ENCODE measurements at places on chromosomes 7 and 10.

DNA sequence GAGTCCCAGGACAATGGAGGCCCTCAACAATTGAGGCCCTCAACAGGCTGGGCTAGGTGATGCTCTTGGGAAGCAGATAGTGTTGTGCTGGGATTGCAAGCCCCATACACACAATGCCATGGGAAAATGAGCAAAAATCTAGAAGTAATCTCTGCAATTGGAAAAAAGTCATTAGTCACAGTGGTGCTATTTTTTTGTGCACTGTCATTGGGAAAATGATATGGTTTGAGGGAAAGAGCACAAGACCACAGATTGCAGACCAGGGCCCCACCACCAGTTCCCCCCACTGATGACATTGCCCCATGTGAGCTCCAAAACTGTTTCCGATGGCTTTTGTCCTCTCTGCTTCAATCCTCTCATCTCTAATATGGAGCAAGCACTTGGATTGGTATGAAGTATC, 1.9 kb downstream of the KCTD7 start:
- H3K27ac ChIP-seq = no peak overlapping the region
- peaks cover 25% of the 10 kb centered on the region for H3K4me1 ChIP-seq
- H3K36me3 ChIP-seq = no peaks in the 10 kb centered on the region
- H3K4me3 ChIP-seq = no peak overlapping the region
- DNase-seq = no peak

- H3K4me3 ChIP-seq = no peak overlapping the region
- H3K27me3 ChIP-seq = no peaks in the 10 kb centered on the region
- H3K4me1 ChIP-seq = peaks cover 18% of the 10 kb centered on the region
- H3K27ac ChIP-seq = no peak overlapping the region
Measured at GRCh38 chr10:13792006-13792405, 205.2 kb downstream of the PRPF18 start.

- H3K36me3 ChIP-seq = no peaks in the 10 kb centered on the region
- H3K4me3 ChIP-seq = peak overlapping the region; percentile 1
- peaks cover 6% of the 10 kb centered on the region for H3K4me1 ChIP-seq
- no peaks in the 10 kb centered on the region for H3K27me3 ChIP-seq
Measured at GRCh38 chr7:7772397-7772821, 54.0 kb upstream of the RPA3 start.

GRCh38 chr7:142362349-142362748, 104.5 kb upstream of the PRSS58 start:
- H3K27me3 ChIP-seq = no peaks in the 10 kb centered on the region
- no peak overlapping the region for H3K4me3 ChIP-seq
- no peaks in the 10 kb centered on the region for H3K36me3 ChIP-seq
- no peak for DNase-seq
- no peaks in the 10 kb centered on the region for H3K4me1 ChIP-seq
- no peak overlapping the region for H3K27ac ChIP-seq

GRCh38 chr7:34361663-34362250, 296.3 kb upstream of the NPSR1 start:
- no peak overlapping the region for H3K27ac ChIP-seq
- H3K4me1 ChIP-seq = no peaks in the 10 kb centered on the region
